ENCODE measurements at places on chromosomes 5 and 9.

GRCh38 chr9:10633785-10634184 lies 21.0 kb upstream of the PTPRD start:
- DNase-seq = no peak

GRCh38 chr5:163409384-163409783 lies 28.0 kb upstream of the CCNG1 start:
- peak; percentile 36 for DNase-seq

DNA sequence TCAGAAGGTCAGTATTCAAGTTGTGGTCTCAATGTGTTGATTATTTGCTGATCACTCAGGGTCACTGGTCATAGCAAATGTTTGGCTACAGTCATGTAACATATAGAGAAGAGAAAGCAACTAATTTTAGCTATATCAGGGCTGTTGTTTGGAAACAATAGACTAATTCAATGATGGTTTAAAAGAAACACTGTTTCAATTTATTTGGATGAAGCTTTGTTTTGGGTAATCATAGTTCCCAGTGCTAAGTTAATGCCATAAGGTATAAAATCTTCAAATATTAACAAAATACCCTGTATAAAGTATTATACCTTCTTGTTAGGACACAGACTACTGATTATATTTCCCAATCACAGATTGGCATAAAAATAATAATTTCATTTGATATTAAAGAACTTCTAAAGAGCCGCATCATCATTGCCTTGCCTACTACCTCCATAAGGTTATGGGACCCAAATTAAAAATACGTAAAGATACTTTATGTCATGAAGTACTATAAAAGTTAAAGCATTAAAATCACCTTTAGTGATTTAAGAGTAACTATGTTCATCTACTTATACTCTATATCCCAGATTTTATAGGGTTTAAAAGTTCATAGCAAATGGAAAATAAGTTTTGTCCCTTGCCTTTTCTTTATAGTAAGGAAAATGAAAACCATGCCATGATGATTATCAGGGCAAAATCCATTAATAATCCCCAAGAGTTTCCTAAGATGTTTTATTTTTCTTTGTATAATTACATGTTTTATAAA lies 6.0 kb downstream of the NR3C1 start:
- no peak for DNase-seq

DNA sequence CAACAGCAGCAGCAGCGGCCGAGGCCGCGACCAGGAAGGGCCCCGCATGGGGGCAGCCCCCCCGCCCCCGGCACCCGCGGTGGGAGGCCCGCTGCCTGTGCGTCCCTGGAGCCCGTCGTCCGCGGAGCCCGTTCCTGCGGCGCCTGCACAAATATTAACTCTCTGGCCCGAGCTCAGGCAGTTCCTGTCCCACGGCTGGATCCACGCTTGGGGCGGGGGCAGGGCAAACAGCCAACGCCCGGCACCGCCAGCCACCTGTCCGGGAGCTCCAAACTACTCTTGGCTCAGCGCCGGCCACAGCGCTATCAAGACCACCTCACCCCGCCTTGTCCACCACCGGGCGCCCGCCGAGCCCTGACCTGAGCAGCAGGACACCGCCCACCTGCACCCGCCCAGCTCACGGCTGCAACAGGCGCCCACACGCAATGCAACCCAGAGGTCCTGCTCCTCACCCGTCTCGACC lies at the start of gene LRRC26:
Gene LRRC26, minus strand, starts transcription at position 156 of the 463 bp plus-strand sequence. Its CDS starts 108 bp downstream, at position 48.
- no peak for DNase-seq

- DNase-seq = no peak
Measured at GRCh38 chr5:573976-574375, 38.2 kb upstream of the CEP72 start.

DNA sequence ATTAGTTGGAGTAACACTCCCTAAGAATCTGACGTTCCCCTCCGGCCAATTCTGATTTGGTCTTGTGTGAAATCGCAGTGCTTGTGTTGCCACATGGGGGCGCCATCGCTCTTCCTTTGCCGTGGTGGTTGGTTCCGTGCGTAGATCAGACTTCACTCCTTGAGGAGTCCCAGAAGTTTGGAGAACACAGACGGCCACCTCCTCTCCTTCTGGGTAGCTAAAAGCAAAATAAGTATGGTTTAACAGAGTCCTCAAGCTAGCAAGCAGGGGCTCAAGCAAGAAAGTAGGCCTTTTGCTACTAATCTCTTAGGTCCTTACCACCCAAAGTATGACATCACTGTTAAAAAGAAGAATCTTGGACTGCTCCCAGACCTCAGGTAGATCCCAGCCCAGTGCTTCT lies 59.5 kb downstream of the HSPA4 start:
- peak; percentile 31 for DNase-seq

DNA sequence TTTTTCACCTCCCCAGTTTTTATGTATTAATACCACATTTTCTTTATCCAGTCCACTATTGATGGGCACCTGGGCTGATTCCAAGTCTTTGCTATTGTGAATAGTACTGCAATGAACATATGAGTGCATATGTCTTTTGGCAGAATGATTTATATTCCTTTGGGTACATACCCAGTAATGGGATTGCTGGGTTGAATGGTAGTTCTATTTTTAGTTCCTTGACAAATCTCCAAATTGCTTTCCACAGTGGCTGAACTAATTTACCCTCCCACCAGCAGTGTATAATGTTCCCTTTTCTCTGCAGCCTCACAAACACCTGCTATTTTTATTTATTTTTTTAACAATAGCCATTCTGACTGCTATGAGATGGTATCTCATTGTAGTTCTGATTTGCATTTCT lies 340.2 kb downstream of the ADAMTS6 start:
- DNase-seq = no peak

GRCh38 chr9:87831159-87831558 lies 51.5 kb upstream of the SPATA31E1 start:
- DNase-seq = no peak

GRCh38 chr5:135839566-135839965 lies 5.1 kb downstream of the SLC25A48 start:
- DNase-seq = no peak

DNA sequence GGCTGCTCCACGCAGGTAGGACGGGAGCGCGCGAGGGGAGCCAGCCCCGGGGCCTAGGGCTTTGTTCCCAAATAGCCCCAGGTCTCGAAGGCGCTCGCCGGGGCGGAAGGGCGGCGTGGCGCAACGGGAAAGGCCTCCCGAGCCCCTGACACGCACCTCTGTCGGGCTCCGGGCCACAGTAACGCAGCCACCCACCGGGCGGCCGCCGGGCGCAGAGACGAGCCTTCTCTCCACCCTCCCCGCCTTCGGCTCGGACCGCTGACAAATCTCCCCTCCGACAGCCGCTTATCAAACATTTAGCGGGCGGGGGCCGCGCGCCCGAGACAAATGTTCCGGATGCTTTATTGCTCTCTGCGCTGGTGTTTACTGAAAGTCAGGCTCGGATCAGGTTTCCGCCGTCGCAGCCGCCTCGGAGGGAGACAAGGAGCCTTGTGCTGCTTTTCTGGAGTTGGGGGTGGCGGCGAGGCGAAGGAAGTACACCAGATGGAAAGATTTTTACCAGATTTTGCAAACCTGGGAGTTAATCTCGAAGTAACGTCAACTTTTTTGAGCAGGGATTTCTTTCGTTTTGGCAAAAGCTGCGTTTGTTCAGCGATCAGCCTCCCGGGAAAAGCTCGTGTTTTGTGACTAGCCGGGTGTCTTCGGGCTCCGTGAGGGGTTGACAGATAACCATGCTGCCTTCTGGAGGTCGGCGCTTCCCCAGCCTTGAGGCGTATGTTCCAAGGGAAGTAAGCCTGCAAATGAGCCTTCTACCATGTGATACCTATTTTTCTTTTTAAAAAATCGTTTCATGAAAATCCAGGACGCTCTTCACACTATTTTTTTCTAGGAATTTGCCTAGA lies 950 bp downstream of the RGMB start:
- no peak for DNase-seq

GRCh38 chr5:157545610-157546310 lies 29.8 kb downstream of the ADAM19 start:
- no peak for DNase-seq

DNA sequence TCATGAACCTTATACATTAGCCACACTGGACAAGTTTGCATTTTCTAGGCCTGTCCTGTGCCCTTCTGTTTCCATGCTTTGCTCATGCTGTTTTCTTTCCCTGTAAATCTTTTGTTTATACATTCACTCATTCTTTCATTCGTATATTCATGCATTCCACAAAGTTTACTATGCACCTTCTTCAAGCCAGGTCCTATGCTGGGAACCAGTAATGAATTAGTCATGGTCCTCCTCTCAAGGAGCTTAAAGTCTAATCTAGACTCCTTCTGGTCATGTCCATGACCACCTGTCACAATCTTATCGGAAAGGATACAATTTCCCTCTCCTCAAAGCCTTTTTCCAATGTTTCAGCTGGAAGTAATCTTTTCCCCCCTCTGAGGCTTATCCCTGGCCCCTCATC lies 9.1 kb upstream of the XPA start:
- DNase-seq = no peak

DNA sequence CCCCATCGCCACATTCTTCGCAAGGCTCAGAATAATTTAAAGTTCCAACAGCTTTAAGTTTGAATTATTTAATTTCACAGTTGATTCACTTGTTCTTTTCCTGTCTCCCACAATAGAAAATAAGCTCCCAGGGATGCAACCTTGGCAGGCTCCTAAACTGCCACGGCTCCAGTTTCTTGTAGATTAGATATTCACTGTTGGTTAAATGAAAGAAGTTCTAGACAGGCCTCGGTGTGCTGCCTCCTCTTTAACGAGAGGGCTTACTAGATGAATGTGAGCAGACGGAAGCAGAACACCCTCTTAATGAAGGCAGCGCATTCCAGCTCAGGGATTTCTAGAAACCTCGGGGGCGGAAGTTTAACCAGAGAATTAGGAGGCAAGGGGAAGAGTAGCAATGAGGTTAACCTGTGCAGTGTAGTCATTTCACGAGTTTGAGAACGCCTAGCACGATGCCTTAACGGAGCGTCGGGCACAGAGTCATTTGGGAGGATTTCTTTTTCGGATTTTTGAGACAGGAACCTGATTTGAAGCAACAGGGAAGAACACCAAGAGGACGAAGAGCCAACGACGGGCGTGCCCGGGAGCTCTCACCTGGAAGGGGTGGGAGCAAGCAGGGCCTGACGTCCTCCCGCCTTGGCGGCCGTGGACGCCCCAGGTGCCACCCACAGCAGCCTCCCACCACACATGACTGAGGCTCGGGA lies 637 bp upstream of the SMC5 start:
- peak; percentile 8 for DNase-seq

DNA sequence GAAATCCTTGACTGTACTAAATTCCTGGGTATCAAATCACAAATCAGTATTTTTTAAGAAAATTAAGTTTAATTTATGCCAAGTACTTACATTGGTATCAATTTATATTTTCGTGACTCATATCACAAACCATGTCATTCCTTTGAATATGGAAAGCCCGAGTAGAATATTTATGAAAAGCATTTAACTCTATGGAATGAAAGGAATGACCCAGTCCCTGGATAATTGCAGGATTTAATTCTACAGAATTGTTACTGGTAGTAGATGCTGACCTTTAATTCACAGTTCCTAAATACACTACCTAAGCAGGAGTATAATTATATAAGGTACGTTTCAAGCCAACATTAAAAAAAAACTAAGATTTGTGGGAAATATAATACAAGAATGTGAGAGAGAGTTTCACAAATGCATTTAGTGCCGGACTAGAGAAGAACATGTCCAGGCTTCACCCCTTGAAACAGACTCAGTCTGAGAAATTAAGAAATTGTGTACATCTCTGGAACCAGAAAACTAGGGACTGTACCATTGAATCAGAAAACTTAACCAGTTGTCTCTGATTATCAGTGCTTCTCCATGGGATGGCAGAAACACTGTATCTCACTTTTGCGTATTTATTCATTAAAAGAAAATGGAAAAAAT lies 28.5 kb upstream of the PLPPR1 start:
- DNase-seq = no peak

DNA sequence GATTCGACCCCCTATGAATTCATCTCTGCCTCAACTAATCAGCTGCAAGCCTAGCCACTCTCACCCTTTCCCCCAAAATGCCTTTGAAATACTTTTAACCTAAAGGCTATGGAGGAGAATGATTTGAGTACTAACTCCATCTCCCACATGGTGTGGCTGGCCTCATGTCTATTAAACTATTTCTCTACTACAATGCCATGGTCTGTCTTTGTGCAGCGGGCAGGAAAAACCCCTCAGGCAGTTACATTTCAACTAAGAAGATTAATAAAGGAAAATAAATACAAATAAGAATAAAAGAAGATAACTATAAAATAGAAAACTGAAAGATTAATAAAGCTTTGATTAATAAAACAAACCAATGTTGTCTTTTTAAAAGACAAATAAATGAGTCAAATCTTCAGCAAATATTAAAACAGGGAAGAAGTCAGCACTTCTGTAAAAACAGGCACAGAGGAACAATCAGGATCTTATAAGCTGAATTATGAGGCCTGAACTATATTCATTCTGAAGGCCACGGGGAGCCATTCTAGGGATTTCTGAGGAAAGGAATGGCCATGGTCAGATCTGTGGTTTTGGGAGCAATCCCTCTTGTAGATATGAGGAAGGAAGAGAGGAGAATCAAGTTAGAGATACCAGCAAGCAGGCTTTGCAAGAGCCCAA lies 116.1 kb upstream of the SLC12A2 start:
- DNase-seq = no peak

DNA sequence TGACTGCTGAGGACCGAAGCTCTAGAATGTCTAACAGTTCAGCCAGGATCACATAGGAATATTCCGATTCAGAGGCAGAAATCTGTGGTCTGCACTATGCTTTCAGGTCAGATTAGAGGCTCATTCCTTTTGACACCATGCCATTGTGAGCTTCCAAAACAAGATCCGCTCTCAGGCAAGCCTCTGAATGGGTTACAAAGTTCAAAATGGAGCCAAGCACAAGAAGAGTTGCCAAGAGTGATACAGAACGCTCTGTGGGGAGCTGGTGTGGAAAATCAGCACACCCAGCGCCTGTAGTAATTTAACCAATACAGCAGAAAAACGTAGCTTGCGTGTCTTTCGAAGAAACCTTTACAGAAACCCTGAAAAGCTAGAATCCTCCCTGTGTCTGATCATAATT lies 33.3 kb upstream of the FAT2 start:
- DNase-seq = no peak

DNA sequence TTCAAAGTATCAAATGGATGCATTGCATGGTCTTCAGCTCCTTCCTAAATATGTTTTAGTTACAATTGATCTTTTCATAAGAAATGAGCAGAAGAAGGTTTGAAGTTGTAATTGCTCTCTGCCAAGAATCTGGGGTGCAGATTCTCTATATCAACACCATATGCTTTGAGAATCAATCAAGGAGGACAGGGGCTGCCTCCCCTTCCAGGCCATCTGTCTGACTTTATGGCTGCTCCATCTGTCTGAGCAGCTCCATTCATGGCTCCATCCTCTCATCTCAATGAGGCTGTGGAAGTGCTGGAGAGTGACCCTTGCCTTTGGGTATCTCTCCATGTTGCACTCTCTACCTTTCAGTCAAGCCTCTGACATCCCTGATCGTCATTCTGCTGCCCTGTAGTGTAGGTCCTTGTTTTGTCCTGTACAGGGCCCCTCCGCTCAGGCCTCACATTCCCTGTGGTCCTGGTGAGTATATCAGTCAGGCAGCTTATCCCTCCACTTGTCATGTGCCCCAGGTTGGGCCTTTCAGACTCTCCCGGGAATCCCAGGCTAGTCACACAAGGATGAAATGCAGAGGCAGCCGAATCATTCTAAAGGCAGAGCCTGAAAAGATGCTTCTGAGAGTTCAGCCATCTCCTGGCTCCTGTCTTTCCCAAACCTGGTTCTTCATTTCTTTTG lies 14.0 kb upstream of the SV2C start:
- DNase-seq = no peak

GRCh38 chr5:115571441-115571878 lies 26.9 kb upstream of the FEM1C start:
- DNase-seq = no peak

GRCh38 chr5:7827610-7828009 lies 23.3 kb downstream of the CFAP90 start:
- no peak for DNase-seq

Measured in epithelial cell of prostate (primary cell).